Common myeloid progenitor, CD34-positive (primary cell): ENCODE measurements at places on chromosomes 7 and 10.

DNA sequence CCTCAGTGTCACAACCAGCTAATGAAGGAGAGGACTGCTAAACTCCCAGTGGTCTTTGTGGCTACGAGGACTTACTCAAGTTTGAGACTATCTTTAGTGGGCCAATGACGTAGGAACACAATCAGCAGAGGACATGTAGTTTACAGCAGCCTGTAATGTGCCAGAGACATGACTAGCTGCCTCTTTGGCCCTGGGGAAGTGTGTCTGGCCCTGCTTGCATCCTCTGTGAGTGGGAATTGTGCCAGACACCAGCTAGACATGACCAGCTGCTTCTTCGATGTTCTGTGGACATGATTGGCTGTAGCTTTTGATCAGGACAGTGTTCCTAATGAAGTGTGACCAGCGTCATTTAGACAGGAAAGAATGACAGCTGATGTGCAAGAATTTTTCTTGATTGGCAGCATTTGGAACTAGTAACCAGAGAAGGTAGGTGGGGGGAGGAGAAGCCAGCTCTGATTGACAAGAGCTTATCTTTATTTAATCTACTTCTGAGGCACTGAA, 141.7 kb downstream of the AUTS2 start:
- DNase-seq, result peak; percentile 31

- no peak for DNase-seq
These were observed 50.9 kb downstream of the SND1 start for GRCh38 chr7:127702938-127703337.

- DNase-seq, result no peak
These were observed 51.6 kb downstream of the GPAM start for GRCh38 chr10:112131996-112132395.

GRCh38 chr7:68454931-68455330, 1143.3 kb upstream of the AUTS2 start:
- DNase-seq, result no peak

GRCh38 chr7:83101530-83101929, 61.2 kb downstream of the PCLO start:
- DNase-seq, result no peak

GRCh38 chr10:72295330-72295910, 21.7 kb downstream of the DDIT4 start:
- no peak for DNase-seq

DNA sequence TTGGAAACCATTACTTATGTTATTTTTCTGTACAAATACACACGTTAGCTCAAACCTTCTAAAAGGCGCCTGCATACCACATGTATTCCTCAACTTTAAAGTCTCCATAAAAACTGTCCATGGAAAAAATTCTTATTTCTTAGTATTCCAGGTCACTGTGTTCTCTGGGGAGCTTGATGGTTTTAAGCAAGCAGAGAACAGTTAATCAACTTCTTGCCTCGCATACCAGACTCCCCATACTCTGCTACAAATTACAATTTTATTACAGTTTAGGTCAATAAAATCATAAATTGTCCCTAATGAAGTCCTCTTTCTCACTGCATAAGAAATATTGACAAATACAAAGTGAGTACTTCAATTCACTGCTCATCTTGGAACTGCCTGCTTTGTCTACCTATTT, 77.0 kb upstream of the GPR22 start:
- no peak for DNase-seq

DNA sequence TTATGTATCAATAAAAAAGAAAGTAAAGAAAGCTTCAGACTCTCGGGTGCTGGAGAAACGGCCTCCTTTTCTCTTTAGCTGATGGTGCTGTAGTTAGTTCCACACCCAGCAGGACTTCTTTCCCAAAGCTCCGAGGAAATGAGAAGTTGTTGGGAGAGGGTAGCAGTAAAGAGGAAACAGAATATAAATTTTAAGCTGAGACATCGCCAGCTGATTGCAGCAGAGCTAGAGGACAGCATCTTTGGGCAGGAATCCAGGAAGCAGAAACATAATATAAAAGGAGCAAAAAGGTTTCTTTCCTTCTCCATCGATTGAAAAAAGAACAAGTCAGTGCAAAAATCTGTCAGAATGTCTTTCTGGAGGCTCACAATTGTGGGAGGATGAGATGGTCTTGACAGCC, 616.9 kb upstream of the FOXK1 start:
- peak; percentile 51 for DNase-seq

- no peak for DNase-seq
These were observed 131.7 kb downstream of the SORCS1 start for GRCh38 chr10:107032700-107033401.

DNA sequence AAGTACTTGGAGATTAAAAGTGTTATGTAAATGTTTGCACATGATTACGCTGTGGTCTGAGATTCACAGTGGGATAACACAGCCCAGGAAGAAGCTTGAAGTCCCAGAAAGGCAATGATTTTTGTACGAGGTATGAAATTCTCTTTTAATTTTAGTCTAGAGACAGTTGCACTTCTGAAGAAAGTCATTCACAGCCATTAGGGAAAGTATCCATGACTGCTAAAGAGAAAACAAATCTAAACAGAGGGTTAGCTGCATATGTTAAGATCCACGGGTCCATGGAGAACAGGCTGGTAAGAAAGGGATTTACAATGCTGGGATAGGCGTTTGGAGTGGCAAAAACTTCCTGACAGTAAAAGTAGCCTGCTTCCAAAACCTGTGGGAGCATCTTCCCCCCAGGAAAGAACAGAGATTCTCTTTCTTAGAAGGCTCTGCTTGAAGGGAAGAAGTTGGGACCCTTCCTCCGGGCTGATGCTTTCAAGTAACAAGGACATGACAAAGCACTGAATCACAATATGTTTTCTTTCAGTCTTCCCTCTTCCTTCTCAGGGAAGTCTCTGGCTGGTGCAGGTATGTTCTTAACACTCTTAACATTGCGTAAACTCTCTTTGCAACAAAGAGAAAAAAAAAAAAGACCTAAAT, 220.8 kb upstream of the CELF2 start:
- DNase-seq, result no peak

DNA sequence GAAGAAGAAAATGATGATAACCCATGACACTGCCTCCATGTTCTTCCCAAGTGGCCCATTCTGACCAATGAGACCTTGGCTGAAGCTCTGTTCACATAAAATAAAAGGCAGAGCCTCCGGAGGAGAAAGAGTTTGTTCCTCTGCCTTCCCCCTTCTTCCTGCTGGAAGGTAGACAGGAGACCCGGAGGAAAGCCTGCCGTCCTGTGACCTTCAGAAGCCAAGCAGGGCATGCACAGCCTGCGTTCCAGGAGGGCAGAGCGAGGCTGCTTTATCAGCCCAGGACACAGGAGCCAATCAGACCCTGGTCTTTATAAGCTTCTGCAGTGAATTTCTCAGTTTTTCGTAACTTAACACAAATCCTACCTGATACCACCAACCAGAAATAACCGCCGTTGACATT, 8.6 kb upstream of the GRID1 start:
- no peak for DNase-seq

GRCh38 chr10:77188521-77188920, 449.1 kb downstream of the KCNMA1 start:
- no peak for DNase-seq

DNA sequence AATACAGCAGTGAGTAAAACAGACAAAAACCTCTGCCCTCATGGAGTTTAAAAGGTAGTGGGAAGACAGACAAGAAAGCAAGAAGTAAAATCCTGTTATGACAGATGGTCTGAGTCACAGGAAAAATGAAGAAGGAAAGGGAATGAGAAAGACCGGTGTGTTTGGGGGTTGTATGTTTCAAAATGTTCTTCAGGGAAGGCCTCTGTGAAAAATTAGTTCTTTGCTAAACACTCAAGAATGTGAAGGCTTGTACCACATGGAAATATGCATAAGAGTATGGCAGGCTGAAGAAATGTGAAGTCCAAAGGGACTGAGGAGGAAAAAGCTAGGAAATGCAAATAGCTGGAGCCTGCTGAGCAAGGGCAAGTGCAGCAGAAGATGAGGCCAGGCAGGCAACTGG, 315.9 kb upstream of the SEMA3A start:
- no peak for DNase-seq

DNA sequence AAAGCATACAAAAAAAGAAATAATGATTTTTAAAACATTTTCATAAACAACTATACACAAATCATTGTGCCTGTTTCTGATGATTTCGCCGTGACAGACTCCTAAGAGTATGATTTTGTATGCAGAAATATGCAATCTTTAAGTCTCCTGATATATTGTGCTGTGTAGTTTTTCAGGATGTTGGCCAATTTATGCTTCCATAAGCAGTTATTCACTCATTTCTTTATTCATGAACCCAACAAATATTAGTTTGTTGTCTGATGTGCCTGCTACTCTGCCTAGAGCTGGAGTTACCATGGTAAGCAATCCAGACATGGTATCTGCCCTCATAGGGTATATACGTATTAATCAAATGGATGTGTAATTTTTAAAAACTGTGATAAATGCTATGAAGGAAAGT, 40.4 kb downstream of the PRR15 start:
- no peak for DNase-seq

GRCh38 chr7:92586403-92586802, 3.8 kb downstream of the FAM133B start:
- DNase-seq, result no peak

GRCh38 chr7:125436220-125436619, 506.6 kb upstream of the POT1 start:
- no peak for DNase-seq

- DNase-seq, result no peak
These were observed 2.5 kb downstream of the ANTXRL start for GRCh38 chr10:46289209-46289810.

- peak; percentile 83 for DNase-seq
These were observed 142.5 kb upstream of the TCERG1L start for GRCh38 chr10:131453721-131454634.

DNA sequence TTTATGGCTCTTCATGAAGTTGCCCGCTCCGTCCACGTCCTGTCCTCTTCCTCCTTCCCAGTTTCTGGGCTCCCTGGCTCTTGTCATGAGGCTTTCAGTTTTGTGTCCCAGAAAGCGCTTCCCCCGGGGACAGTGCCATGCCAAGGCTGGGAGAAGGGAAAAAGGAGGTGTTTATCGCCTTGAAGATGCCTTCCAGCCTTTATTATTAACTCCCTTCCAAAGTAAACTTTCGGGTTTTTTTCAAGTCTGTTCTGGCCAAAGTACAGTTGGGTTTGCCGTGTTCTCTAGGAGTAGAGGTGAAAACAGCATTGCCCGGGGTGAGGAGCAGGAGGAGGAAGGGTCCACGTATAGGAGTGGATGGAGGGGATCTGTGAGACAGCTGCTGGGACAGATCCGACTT, 117.2 kb downstream of the CUX1 start:
- DNase-seq, result no peak

DNA sequence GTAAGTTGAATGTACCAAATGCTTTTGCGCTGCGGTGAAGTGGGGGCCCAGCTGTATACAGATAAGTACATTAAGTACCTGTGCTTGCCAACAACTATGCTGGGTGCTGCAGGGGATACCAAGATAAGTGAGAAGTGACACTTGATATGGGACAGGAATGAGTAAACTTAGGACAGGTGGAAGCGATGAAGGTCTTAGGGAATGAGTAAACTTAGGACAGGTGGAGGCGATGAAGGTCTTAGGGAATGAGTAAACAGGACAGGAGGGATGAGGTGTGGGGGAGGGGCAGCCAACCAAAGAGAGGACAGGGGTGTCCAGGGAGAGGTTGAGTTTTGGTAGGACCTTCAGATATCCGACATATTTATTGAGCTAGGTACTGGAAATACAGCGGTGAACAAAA, 1.4 kb downstream of the MDH2 start:
- no peak for DNase-seq

DNA sequence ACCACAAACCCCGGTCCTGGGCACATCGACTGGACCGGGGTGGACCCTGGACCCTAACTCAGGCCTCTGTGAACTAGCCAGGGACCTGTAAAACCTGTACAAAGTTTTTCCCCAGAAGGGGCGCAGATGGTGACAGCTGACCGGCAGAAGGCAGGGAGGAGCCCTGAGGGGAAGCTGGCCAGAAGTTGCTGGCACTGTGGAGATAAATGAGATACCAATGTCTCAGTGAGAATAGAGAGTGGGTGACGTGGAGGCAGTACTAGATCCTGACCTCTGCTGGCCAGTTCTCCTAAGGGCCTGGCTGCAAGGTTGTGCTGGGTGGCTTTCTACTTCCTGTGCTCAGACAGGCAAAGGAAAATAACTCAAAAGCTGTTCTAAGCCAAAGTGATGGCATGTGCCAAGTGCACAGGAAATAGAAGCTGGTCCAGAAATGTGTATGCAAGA, 10.6 kb upstream of the TSPAN14 start:
- peak; percentile 72 for DNase-seq

GRCh38 chr7:121069346-121070100, 81.0 kb downstream of the CPED1 start:
- DNase-seq, result no peak

GRCh38 chr10:85610381-85611092, 756.1 kb downstream of the GRID1 start:
- no peak for DNase-seq

DNA sequence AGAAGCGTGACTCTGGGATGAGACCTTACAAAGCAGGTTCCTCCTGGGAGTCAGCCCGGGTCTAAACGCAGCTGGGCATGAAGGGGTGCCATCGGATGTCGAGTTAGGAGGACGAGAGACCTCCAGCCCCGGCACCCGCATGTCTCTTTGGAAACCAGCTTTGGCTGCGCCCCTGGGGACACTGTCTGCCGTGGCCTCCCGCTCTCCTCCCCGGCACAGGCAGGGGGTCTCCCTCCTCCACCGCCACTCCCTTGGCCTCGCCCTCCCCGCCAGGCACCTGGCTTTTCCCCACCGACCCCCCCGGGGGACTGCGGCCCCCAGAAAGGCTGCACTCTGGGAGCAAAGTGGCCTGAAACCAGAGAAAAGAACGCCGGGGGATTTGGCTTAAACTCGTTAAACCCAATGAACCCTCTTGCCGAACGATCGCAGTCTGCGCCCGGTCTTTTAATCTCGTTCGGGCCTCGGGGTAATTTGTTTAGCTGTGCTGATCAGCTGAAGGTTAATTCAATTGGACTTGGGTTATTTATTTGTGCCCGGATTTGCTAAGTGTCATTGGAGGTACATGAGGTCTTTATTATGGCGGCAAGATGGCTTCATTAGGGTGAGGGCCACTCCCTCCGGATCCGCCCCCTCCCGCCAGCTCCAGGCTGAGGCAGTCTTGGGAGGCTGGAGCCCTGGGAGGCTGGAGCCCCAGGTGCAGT, 16.4 kb upstream of the PSMG3 start:
- DNase-seq, result no peak

DNA sequence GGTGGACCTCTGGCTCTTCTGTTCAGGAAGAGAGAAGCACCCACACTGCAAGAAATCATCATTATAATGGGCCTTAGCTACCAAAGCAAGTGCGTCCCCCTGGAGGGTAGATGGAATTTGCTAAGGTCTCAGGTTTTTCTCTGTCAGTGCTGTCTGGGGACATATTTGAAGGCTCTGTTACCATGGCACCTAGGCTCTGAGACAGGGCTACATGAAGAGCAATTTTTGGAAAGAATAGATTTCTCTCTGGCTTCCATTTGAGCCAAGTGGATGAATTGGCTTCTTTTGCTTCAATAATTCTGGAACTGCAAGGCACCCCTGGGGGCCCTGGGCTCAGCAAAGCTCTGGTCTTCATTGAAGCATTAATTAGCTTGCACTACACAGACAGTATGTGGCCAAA, 349.1 kb upstream of the GALNT17 start:
- no peak for DNase-seq

- DNase-seq, result no peak
These were observed 500.1 kb upstream of the PHF14 start for GRCh38 chr7:10473569-10473968.

- DNase-seq, result no peak
These were observed at the start of gene CCM2 for GRCh38 chr7:45000093-45001032. TSS of gene CCM2 (plus strand) at chr7:45000201. CDS start at chr7:45000334, 133 bp downstream.

- no peak for DNase-seq
These were observed 50.7 kb upstream of the GHITM start for GRCh38 chr10:84088626-84089025.

GRCh38 chr7:120407010-120407409, 134.0 kb downstream of the KCND2 start:
- no peak for DNase-seq
